Stimulated activated naive CD8-positive, alpha-beta T cell treated with anti-CD3 and anti-CD28 coated beads, Interleukin-15, Interleukin-2, amounts not matched to agents 100 U/mL and 50 U/mL, for 24 hours (primary cell): ENCODE measurements at places on chromosomes 11 and 22.

DNA sequence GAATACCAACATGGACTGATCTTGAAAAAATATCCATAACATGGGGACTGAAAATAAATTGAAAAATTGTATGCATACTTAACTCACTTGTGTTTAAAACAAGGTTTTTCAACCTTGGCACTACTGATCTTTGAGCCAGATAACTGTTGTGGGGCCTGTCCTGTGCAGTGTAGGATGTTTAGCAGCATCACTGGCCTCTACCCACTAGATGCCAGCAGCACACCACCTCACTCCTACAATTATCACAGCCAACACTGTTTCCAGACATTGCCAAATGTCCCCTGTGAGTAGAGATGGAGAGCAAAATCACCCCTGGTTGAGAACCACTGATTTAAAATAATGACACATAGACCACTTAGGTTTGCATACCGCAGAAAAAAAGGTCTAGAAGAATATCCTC lies 45.0 kb upstream of the SLC1A2 start:
- DNase-seq = no peak

- no peak for DNase-seq
These were observed 41.0 kb upstream of the XKR3 start for GRCh38 chr22:16866167-16866566.

- no peak for DNase-seq
These were observed 143.1 kb upstream of the CARD18 start for GRCh38 chr11:105282658-105283057.

GRCh38 chr11:36146437-36146836 lies 142.8 kb downstream of the COMMD9 start:
- no peak for DNase-seq

DNA sequence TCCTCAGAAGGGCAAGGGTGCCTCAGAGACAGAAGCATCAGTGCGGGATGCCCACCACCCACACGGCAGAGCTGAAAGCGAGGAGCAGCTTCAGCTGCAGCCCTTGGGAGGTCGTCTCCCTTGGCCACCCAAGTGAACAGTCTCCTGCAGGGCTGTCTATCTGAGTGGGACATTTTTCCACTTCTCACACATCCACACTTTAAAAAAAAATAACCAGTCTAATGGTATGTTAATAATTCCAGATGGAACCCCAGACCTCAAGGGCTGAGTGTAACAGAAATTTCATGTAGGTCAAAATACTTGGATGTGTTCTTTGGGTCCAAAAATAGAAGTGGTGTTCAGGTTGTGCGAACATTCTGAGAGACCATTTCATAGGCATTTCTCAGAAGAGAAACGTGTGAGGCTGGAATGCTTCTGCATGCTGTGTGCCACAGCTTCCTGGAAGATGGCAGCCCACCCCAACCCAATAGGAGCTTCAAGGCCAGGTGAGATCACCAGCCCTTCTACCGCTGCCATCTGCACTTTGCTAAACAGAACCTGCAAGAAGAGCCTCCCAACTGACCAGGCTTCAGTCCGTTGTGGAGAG lies 623.2 kb downstream of the OPCML start:
- no peak for DNase-seq

GRCh38 chr22:32631507-32632255 lies 157.1 kb downstream of the FBXO7 start:
- DNase-seq = no peak

DNA sequence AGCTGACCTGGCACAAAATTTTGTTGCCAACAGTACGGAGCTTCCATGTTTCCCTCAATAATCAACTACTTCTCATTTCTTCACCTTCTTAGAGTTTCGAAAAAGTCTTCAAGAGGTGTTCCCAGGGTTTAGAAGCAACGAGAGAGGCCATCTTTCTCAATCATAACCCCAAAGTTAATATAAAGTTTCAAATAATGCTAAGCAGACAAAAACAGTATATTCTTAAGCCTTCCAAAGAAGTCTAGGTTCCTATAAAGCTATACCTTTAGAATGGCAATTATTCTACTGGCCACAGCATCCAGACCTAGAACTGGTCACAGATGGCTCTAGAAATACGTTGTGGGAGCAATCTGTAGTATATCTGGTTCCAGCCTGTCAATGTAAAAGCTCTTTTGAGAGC lies 16.9 kb downstream of the DDX6 start:
- DNase-seq = no peak

GRCh38 chr22:40627612-40628011 lies 8.9 kb downstream of the MRTFA start:
- DNase-seq = no peak

DNA sequence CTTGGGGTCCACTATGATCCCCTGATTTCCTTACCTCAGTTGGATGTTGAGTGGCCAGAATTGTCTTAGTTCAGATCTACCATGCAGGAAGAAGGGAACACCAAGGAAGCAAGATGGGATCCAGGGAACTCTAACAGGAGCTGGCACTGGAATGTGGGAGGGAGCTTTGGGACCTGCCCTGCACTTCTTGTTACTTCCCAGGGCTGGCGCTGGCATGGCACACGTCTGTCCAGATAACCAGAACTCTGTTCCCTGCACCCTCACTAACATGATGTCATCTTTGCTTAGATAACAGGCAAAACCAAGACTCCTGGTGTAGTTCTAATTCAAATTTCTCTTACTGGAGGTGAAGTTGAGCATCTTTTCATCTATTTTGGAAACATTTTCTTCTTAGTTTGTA lies 550.0 kb downstream of the MN1 start:
- DNase-seq = no peak

- no peak for DNase-seq
These were observed 312.3 kb downstream of the CTTN start for GRCh38 chr11:70710601-70711000.

DNA sequence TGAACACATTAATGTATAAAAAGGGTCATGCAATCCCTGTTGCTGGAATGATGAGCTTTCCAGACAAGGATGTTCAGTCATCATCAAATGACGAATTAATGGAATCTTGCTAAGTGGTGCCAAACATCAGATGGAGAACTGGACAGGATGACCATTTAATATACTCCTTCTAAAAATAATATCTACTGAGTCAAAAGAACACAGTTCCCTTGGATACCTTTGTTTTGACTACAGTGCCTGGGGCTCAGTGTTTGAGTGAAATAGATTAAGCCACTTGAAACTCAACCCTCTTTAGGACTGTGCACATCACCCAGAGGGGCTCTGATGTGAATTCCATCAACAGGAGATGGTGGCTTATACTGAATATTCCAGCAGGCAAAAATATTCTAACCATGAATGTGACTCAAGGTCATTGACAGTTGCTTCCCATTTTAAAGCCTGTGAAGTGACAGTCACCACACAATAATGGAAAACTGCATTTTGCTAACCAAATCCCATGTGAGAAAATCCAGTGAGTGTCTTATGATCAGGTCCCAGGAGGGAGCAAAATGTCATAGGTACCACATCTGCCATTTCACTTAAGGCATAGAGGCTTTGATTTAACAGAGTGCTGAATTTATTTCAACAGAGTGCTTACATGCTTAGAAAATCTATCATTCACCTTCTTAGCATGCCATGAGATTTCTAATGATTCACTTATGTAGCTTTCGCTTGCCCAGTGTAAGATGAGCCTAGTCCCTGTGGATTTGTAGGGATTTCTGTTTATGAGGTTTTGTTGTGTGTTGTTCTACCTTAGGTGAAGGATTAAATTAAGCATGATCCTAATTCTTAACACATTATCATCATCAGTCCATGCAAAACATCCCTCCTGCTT lies 41.3 kb upstream of the SLN start:
- DNase-seq = no peak

GRCh38 chr11:12922418-12922817 lies 86.7 kb upstream of the RASSF10 start:
- DNase-seq = no peak

DNA sequence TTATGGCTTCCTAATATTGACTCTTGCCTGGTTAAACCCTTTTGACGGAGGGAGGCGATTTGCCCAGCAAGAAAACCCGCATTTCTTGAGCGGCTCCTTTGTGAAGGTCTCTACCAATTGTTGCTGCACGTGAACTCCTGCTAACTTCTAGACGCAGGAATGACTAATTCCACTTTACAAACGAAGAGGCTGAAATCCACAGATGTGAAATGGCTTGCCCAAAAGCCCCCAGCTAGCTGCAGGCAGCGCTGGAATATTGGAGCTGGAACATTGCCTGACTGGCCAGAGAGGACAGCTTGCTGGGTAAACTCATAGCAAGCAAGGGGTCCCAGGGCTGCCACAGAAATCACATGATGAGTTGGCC lies 542 bp downstream of the GCAT start:
- DNase-seq = no peak

DNA sequence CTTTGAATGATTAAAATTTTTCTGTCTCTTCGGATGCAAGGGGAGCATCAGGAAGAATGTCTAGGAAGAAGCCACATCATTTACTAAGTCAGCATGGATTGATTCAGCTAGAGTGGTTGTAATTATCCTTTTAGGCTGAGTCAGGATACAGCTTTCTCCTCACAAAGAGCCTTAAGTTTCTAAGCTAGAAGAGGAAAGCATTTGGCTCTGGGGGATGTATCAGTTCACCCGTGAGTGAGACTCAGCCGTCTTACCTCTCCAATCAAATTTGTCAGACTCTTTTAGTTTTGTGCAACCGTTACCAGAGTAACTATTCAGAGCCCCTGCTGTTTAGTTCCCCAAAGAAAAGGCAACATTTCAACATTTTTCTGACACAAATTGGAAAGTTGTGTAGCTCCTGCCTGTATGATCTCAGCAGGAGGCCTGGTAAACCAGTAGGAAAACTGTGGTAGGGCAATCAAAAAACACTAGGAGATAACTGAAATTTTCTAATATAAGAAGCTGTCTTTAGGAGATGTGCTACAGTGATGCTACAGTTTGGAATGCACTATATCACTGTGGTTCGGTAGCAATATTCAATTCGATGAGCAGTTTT lies 432.4 kb upstream of the LUZP2 start:
- no peak for DNase-seq

DNA sequence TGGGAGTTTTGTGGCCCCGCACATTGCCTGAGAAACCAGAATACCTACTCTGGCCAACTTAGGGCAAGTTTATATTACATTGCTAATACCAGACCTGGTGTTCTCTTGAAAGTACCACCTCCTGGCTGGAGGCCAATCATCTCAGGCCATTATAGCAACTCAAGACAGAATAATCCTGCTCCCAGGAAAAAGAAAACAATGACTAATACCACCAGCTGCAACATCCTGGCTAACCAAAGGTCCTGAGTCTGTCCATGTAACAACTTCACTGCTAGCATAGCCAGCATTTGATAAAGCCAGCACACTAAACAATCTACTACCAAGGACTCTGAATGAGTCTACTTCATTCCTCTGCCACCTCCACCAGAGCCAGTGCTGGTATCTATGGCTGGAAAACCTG lies 1298.7 kb upstream of the CNTN5 start:
- no peak for DNase-seq

DNA sequence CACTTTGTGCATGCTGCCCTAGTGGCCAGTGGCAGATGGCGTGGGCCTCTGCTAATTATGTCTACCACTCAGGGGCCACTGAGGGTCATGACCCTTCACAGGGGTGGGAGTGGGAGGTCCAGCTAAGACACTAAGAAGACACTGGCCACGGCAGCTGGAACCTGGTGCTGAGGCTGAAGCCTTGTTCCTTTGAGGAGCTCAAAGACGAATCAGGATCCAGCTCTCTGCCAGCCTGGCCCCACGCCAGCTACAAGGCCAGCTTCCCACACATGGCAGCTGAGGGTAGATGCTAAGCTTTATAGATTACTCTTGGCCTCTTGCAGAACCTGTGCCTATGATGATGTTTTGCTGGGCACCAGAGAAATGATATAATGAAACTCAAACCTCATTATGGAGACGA lies 226.3 kb downstream of the DSCAML1 start:
- DNase-seq = no peak

- DNase-seq = no peak
These were observed 725.0 kb downstream of the METTL15 start for GRCh38 chr11:28833169-28833568.

DNA sequence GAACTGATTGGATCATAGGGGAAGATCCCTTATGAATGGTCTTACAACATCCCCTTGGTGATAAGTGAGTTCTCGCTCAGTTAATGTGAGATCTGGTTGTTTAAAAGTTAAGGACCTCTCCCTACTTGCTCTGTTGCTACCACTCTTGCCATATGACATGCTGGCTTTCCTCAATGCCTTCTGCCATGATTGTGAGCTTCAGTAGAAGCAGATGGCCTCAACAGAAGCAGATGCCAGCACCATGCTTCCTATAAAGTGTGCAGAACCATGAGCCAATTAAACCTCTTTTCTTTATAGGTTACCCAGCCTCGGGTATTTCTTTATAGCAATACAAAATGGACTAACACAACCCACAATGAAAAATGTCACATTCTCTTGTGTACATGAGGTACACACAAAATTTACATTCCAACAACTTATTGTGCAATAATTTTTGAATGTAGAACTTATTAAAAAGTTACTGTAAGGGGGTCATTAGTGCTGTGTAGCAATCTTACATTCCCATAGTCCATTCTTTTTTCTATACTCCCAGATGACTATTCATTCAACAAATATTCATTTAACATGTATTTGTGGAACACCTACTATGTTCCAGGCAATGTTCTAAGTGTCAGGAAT lies 10.3 kb downstream of the CYP2R1 start:
- DNase-seq = no peak

DNA sequence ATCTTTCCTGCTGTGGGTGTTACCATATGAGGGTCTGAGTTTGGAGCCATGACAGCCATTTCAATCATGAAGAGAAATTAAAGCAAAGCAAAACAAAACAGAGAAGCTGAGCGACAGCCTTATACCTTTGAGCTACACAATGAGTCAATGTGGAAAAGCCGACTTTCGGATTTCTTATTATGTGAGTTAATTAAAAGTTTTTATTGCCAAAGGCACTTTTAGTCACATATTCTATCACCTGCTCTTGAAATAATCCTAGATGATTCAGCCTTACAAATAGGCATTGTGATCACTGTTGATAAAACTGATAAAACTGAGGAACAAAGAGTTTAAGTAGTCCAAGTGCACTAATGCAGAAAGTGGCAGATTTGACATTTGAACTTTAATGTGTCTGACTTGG lies 381.9 kb upstream of the TENM4 start:
- DNase-seq = no peak

DNA sequence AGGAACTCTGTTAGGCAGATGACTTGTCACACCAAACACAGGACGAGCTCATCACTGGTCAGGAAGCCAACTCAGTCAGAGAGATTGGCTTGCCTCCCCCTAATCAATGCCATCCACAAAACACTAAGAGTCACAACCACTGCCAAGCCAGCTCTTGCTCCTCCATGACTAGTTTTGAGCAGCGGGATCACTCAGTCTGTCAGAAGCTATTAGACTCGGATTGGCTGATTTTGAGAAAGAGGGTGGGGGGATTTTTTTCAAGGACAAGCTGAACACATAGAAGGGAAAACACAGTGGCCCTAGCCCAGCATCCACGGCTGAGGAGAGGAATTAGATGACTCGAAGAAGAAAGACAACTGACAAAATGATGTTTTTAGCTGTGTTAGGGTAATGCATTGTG lies 55.9 kb downstream of the SEZ6L start:
- DNase-seq = no peak
